Right lobe of liver (tissue), 6 donors: ENCODE measurements at places on chromosomes 3 and 15. TPM values are rescaled to one million over a fixed set of nuclear protein-coding genes. Genes with fewer than 3 reads are reported as not detected.
A peak's percentile ranks its signal among the peaks of the same experiment; 100 is the strongest.

GRCh38 chr3:129663930-129664646, 57.6 kb upstream of the PLXND1 start:
- H3K4me1 ChIP-seq = peaks cover 24% of the 10 kb centered on the region
- no peak for DNase-seq
- H3K36me3 ChIP-seq = no peaks in the 10 kb centered on the region
- H3K27ac ChIP-seq = no peak overlapping the region
- H3K4me3 ChIP-seq = no peak overlapping the region
- H3K27me3 ChIP-seq = no peaks in the 10 kb centered on the region

DNA sequence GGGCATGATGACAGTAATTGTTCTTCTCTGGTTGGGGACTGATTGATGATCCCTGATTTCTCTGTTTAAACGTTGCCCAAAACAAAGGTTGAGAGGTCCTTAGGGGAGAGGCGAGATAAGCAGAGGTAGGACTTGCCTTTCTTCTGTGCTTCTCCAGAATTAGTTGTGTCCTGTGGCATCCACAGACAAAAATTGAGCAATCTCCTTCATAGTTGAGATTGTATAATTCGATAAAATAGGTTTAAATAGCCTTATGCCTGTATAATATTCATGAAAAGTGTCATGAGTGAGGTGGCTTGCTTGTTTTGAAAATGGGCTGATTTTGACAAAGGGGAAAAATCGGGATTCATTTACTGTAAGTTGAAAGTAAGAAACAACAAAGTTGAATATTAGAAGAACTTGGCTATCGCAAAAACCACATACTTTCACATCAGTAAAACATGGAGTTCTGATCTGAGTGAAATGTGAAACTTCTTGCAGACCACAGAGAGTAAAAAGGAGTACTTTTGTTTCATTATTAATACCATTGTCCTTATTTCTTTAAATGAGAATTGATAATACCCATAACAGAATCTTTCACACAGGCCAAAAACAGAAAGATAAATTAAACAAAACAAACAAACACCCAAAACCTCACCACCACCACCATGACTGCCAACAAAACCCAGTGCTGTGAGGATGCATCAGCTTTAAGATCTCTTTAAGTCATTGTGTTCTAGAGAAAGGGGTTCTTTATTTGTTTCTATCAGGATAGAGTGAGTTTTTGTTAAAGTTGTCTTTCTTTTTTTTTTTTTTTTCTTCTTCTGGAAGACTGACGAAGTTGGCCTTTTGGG, 155.7 kb downstream of the LPP start:
- H3K27ac ChIP-seq = no peak overlapping the region
- H3K4me3 ChIP-seq = no peak overlapping the region
- H3K4me1 ChIP-seq = no peaks in the 10 kb centered on the region
- H3K36me3 ChIP-seq = no peaks in the 10 kb centered on the region

DNA sequence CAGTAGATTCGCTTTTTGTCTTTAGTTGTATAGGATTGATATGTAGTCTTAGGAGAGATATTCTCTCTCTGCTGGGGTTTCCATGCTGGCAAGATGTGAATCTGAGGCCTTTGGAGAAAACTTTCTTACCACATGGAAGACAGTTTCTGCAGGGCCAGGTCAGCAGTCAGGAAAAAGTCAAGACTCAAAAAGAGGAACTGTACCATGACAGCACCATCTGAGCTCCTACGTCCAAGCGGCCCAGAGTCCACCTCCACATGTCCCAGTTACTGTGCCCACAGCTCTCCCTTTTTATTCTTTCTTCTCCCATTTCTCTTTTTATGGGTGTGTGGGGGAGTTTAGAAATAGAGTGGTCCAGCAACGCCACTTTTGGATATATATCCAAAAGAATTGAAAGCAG, 172.0 kb downstream of the MTHFS start:
- H3K27ac ChIP-seq = no peak overlapping the region
- no peak for DNase-seq
- no peaks in the 10 kb centered on the region for H3K36me3 ChIP-seq
- H3K4me1 ChIP-seq = no peaks in the 10 kb centered on the region

- H3K4me1 ChIP-seq = no peaks in the 10 kb centered on the region
- H3K27ac ChIP-seq = no peak overlapping the region
- H3K4me3 ChIP-seq = no peak overlapping the region
- no peak for DNase-seq
These were observed 339.9 kb downstream of the NR2F2 start for GRCh38 chr15:96670389-96670788.

DNA sequence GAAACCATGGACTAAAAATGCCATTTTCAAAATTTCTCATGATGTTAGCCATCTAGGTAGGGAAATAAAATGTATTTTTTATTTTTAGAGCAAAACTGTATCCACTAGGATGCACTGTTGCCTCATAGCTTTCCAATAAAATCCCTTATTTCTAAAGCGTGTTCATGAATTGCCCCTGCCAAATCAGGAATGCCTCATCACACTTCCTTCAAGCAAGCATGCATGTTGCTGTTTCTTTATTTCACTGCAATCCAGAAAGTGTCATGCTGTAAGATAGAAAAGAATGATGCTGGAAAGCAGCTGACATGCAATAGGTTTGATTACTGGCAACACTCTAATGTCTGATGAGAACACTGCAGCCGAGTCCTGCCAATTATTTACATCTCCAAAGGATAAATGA, 239.5 kb downstream of the CHL1 start:
- DNase-seq = no peak
- no peaks in the 10 kb centered on the region for H3K4me1 ChIP-seq
- H3K27ac ChIP-seq = no peak overlapping the region

GRCh38 chr3:122263058-122263457, 62.0 kb upstream of the CSTA start:
- DNase-seq = no peak
- H3K4me1 ChIP-seq = no peaks in the 10 kb centered on the region
- no peaks in the 10 kb centered on the region for H3K36me3 ChIP-seq
- no peak overlapping the region for H3K27ac ChIP-seq

- H3K36me3 ChIP-seq = no peaks in the 10 kb centered on the region
- H3K4me3 ChIP-seq = no peak overlapping the region
- H3K27me3 ChIP-seq = no peaks in the 10 kb centered on the region
- H3K27ac ChIP-seq = no peak overlapping the region
- DNase-seq = no peak
These were observed 74.7 kb upstream of the GAP43 start for GRCh38 chr3:115548611-115549010.

- DNase-seq = peak; percentile 65
- no peaks in the 10 kb centered on the region for H3K36me3 ChIP-seq
- H3K4me3 ChIP-seq = no peak overlapping the region
- no peak overlapping the region for H3K27ac ChIP-seq
- no peaks in the 10 kb centered on the region for H3K4me1 ChIP-seq
These were observed 13.2 kb downstream of the GREM1 start for GRCh38 chr15:32730677-32731654.

- no peak overlapping the region for H3K27ac ChIP-seq
- H3K4me1 ChIP-seq = peaks cover 3% of the 10 kb centered on the region
- no peak overlapping the region for H3K4me3 ChIP-seq
- H3K27me3 ChIP-seq = no peaks in the 10 kb centered on the region
- no peak for DNase-seq
These were observed 77.5 kb downstream of the ADCY5 start for GRCh38 chr3:123371426-123371825.

DNA sequence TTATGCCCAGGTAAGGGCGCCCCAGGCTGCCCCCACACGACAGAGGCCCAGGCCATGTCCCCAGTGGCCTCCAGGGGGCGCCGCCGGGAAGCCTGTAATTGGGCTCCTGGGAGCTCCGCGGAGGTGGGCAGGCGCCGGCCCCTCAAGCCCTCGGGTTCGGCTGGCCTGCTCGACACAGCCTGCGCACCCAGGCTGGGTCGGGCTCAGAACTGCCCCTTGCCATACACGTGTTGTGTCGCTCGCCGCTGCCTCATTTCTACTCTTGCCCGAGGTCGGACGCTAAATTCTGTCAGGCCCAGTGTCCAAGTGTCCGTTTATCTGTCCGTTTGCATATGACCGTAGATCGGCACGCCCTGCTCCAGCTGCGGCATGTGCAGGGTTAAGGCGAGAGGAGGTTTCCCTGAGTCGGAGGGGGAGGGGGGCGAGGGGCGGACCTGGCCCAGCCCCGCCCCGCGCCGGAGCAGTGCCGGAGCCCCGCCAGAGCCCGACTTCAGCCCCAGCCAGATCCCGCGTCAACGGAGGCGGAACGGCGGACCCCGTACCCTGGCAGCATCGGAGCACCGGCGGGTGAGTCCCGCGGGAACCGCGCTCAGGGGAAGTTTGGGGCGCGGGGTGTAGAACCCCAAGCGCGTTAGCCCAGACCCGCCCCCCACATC, at the start of gene KLHDC8B:
Gene KLHDC8B, plus strand, starts transcription at position 480 of the 656 bp plus-strand sequence. CDS start 1,172 bp downstream, outside the sequence.
- peak within 1 kb of the TSS; percentile 74 for H3K4me3 ChIP-seq
- DNase-seq = peak; percentile 86
- peak within 1 kb of the TSS; percentile 72 for H3K27ac ChIP-seq
- no peaks in the 10 kb centered on the region for H3K36me3 ChIP-seq
- no peaks in the 10 kb centered on the region for H3K27me3 ChIP-seq

DNA sequence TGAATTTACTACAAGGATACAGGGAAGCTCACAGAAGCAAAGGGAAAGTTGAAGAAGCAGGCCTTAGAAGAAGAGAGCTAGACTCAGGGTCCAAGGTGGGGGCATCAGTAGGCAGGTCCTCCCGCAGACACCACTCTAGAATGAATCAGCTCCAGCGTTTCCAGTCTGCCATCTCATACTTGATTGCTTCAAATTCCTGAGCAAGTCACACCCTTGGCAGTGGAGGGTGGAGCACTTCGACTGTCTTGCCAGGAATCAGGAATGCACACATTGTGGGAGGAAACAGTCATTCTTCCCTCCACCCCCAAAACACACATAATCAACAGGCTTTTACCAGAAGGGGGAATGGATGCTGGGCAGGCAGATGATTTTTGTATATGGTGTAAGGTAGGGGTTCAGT, 78.5 kb downstream of the CHCHD6 start:
- no peak for DNase-seq
- no peak overlapping the region for H3K4me3 ChIP-seq
- no peaks in the 10 kb centered on the region for H3K4me1 ChIP-seq
- H3K27ac ChIP-seq = no peak overlapping the region

- H3K36me3 ChIP-seq = no peaks in the 10 kb centered on the region
- no peak overlapping the region for H3K27ac ChIP-seq
- DNase-seq = no peak
- no peaks in the 10 kb centered on the region for H3K27me3 ChIP-seq
- no peaks in the 10 kb centered on the region for H3K4me1 ChIP-seq
- H3K4me3 ChIP-seq = no peak overlapping the region
These were observed 741.4 kb upstream of the CCDC54 start for GRCh38 chr3:106635826-106636225.

- no peak overlapping the region for H3K27ac ChIP-seq
- H3K4me3 ChIP-seq = peak overlapping the region; percentile 19
- H3K36me3 ChIP-seq = no peaks in the 10 kb centered on the region
- H3K27me3 ChIP-seq = no peaks in the 10 kb centered on the region
These were observed 410.5 kb upstream of the CADM2 start for GRCh38 chr3:84547971-84548970.

Gene C2CD4A
- not detected for total RNA-seq

Gene SLC28A2
- total RNA-seq = 0.04 TPM

Gene DUOX2
- 0.02 TPM for total RNA-seq

Gene PEX11A
- 19.3 TPM for total RNA-seq

Gene RFTN1
- total RNA-seq = 36.0 TPM

Gene GATM
- 404 TPM for total RNA-seq

Gene LMAN1L
- not detected for total RNA-seq
